ENCODE measurements at places on chromosomes 3 and 15.
A peak's percentile ranks its signal among the peaks of the same experiment; 100 is the strongest.

DNA sequence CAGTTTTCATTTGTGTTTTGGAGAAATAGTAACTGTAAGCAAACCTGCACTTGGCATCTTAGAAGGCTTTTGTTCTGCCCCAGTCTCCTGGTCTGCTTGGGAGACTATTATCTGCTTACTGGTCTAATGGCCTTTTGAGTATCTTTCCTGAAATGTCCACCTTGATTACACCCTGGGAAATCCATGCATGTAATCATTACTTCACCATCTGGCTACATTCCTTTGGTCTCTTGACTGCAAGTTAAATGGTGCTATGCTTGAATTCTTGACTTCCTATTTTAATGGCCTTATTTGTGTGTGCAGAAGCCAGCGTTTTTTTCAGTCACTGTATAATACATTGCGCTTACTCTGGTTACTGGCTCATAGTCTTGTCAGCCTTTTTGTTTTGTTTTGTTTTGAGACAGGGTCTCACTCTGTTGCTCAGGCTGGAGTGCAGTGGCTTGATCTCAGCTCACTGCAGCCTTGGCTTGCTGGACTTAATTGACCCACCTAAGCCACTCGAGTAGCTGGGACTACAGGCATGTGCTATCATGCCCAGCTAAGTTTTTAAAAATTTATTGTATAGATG is 30.0 kb downstream of the CHD2 start:
- DNase-seq = no peak

DNA sequence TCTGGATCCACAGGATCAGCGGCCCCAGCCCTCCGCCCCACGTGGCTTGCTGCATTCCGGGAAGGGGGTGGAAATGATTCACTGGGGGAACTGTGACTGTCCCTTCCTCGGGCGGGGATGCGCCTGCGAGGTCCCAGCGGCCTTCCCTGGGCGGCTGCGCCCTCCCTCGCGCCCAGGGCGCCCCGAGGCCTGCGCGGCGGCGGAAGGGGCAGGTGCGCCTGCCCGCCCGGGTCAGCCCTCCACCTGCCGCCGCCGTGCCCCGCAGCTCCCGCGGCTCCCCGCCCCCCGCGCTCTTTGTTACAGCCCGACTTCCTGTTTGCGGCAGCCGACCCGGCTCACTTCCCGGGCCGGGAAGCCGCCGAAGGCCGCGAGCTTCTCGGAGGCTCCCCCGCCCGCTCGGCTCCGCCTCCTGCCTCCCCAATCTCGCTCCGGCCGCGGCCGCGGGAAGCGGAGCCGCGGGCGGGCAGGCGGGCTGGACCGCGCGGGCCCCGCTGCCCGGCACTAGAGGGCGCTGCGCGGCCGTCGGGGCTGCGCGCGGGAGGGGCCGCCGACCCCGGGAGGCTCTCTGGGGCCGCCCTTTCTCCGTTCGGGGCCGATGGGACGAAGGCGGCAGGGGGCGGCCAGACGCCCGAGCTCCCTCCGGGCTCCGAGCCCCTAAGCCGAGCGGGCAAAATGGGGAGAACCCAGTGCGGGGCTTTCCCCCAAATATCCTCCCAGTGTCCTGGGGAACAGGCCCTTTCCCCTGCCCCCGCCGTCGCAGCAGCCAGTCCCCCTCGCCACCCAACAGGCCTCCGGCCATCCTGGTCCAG is 11.5 kb upstream of the CHAC1 start:
- DNase-seq = no peak

- DNase-seq = no peak
Observed at GRCh38 chr3:104575634-104576033, 791.1 kb upstream of the ALCAM start.

GRCh38 chr3:71055257-71056001 is 528.1 kb downstream of the FOXP1 start:
- DNase-seq = no peak

- no peak for DNase-seq
Observed at GRCh38 chr3:111128884-111129283, 57.3 kb downstream of the NECTIN3 start.

DNA sequence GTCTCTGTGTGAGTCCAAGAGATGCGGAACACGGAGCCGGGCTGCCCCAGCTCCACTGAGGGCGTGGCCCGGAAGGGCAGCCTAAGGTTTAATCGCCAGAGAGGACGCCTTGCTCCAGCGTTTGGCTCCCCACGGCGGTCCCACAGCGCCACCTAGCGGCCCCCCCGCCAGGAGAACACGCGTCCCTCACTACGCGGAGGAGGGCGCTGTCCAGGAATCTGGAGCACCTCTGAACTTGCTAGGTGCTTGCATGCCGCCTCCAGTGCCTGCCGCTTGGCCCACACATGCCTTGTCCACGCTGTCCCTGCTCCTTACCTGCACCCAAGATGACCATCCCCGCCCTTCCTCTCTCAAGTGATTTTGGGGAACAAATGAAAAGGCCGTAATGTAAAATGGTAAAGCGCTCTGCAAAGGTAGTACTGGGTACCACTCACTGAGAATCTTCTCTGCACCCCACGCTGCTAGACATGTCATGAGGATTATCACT is 14.4 kb upstream of the MRPS22 start:
- no peak for DNase-seq

GRCh38 chr3:74200952-74201351 is 413.5 kb downstream of the CNTN3 start:
- no peak for DNase-seq

GRCh38 chr3:185561958-185562357 is 9.6 kb upstream of the LIPH start:
- no peak for DNase-seq

DNA sequence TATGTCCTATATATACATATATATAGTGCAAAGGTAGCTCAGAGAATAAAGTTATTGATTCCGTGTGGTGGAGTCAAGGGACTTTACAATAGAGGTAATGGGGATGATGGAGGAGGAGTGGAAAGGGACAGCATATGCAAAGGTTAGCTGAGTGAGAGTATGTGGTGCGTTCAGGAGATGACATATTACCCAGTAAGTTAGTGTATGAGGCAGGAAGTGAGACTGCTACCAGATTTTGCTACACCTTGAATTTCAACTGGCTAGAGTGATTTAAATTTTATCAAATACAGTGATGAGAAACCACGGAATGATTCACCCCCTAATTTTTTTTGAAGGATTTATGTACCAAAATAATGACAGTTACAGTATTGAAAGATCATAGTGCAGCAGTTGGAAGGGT is 2.8 kb downstream of the ACTL6A start:
- no peak for DNase-seq

GRCh38 chr15:97991972-97992541 is 31.6 kb downstream of the ARRDC4 start:
- DNase-seq = no peak

DNA sequence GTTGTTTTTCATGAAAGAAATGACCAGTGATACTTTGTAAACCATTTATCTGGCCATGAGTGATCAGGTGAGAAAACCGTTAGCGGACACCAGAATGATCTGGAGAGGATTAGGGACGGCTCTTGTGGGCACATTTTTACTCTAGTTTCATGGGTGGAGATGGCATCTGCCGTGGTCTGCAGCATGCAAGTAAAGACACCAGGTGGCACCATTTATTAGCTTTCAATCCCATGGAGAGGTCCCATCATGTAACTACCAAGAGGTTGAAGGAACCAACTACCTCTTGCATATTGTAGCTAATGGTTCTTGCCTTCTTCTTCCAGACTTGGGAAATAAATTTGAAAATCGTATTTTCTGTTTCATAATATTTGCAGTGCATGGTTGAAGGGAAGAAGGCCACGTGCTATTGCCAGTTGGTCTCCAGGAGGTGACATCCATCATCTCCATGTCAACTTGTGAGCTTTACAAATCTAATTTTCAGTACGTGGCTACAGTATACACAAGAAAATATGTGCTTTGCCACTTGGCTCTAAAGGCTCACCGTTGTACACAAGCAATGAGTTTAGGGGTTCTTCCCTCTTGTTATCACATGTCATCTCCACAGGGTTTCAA is 1.5 kb upstream of the MAPKBP1 start:
- peak; percentile 59 for DNase-seq

- no peak for DNase-seq
Observed at GRCh38 chr15:31478702-31479221, 152.1 kb downstream of the KLF13 start.

DNA sequence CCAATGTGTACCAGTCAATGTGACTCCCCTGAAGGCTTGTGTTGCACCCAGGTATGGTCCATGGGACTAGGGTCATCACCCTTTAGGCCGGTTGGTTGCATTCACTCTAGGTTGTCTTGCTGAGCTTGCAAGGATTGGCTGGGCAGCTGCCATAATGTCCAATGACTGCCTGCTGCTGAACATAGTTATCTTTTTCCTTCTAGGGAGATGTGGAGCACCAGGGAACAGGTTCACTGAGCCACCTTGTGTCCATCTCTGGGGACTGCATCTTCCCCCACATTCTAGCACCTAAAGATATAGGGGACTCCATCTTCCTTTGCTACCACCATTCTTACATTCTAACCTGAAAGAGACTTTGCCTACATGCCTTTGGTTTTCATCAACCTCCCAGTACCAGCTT is 580.4 kb upstream of the TBL1XR1 start:
- no peak for DNase-seq

GRCh38 chr3:184574515-184575417 is 13.2 kb downstream of the EPHB3 start:
- no peak for DNase-seq

GRCh38 chr15:63306492-63307073 is 29.2 kb downstream of the APH1B start:
- no peak for DNase-seq

- no peak for DNase-seq
Observed at GRCh38 chr3:147360646-147361453, 45.5 kb downstream of the ZIC4 start.

Measured in SK-N-MC (cell line).